ENCODE measurements at places on chromosomes 1 and 21.

- no peak for DNase-seq
Observed at GRCh38 chr1:59350521-59350920, 53.6 kb downstream of the FGGY start.

- DNase-seq, result no peak
Observed at GRCh38 chr1:236020359-236021219, 44.3 kb downstream of the NID1 start.

- DNase-seq, result no peak
Observed at GRCh38 chr1:26607186-26607585, 77.6 kb downstream of the RPS6KA1 start.

- DNase-seq, result no peak
Observed at GRCh38 chr1:246295340-246295739, 211.7 kb downstream of the SMYD3 start.

DNA sequence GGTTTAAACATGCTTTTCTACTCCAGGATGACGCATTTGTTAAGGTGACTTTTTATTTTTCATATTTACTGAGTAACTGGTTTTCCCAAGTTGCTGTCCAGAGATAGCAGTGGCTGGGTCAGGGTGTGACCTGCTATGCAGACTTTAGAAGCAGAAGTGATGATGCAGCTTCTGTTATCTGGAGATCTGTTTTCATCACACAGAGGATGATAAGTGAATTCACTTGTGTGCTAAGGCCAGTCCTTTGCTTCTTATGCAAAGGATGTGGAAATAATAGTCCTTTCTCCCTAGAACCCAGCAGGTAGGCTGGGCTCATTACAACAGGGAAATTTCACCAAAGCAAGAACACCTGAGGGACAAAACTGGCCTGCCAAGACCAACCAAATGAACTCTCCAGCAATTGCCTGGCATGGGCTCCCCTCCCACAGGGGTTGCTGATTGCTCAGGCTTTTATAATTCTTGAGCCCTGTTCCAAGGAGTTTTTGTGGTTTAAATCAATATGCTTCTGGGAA, 97.8 kb upstream of the LPGAT1 start:
- no peak for DNase-seq

GRCh38 chr21:42161956-42162681, 56.8 kb upstream of the ABCG1 start:
- DNase-seq, result no peak

DNA sequence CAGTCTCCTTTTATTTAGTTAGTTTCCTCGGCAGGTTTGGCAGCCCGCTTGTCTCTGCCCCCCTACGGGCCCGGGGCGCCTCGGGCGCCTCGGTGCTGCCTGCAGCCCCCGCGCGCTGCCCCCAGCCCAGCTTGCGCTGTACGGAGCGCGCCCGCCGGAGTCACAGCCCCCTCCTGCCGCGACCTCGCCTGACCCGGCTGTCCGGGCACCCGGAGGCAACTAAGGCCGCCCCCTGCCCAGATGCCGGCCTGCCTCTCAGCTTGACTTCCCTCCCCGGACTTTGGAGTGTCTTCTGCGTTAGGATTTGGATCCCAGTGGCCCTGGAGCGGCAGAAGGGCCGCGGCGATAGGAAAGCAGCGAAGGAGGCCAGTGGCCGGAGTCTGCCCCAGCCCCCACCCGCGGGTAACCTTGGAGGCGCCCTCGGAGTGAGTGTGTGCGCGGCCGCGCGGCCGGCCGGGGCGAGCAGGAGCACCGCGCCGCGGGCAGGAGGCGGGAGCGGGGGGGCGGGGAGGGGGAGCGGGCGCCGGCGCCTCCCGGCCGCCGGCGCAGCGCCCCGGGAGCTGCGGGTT, 7.6 kb downstream of the CDKN2C start:
- DNase-seq, result no peak

- no peak for DNase-seq
Observed at GRCh38 chr21:41943851-41944250, 10.0 kb downstream of the C2CD2 start.

GRCh38 chr1:6969106-6969505, 183.9 kb downstream of the CAMTA1 start:
- DNase-seq, result no peak

DNA sequence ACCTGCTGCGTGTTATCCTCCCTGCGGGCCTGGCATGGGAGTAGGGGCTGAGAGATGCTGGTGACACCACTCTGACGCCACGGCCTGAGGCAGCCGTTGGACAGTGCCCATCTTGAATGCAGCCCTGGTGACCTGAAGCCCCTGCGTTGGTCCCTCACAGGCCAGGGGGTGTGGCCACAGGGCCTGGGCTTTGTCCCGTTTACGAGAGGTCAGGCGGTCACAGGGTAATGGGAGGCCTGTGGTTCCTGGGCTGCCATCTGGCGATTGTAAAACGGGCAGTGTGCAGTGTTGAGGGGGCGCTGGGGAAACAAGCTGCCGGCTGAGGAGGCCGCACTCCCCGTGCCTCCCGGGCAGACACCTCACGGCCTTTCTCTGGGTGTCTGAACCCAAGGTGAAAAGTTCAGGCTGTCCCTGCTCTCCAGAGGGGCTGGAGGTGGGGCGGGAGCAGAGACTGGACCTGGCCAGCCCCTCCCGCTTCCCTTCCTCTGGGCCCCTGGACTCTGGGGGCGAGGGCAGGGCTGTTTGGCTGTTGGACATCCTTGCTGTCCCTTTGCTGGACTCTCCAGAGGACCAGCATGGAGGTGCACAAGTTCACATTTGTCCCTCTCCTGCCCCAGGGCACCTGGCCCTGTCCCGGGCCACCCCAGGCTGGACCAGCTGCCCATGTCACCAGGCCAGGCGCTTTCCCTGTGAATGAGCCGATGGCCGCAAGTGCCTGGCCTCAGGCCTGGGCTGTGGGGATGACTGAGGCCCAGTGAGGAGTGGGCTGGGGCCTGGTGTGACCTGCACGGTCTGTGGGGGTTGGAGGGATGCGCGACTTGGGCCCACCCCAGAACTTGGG, 42.4 kb downstream of the SKI start:
- no peak for DNase-seq

GRCh38 chr1:235971571-235972310, 93.1 kb downstream of the NID1 start:
- peak; percentile 78 for DNase-seq

GRCh38 chr1:223754681-223755431, 42.5 kb downstream of the CAPN2 start:
- DNase-seq, result no peak

- no peak for DNase-seq
Observed at GRCh38 chr1:94883691-94884090, 43.2 kb downstream of the CNN3 start.

GRCh38 chr21:42607102-42607501, 46.3 kb upstream of the PDE9A start:
- no peak for DNase-seq

DNA sequence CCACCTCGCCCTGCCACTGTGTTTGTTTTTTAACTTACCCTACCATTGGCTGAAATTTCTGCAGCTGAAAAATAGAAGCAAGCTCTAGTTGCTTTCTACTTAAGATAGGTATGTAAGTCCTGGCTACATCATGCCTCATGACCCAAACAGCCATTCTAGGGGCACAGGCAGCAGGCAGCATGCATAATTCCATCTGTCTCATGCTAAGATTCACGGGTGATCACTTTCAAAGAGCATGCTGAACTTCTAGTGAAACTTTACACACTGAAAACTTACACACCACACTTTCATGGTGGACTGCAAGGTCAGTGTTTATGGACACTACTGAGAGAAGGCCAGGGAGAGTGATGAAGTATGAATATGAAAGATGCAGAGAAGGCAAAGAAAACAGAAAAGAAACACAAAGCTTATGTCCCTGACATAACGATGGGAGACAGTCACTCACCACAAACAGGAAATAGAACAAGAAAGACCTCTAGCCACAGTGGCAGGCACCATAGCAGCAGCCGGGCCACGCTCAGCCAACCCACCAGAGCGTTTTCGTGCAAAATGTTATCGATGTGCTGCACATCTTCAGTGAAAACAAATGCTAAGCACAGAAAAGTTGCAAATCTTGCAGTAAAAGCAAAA, 102.3 kb upstream of the TIAM1 start:
- DNase-seq, result no peak

DNA sequence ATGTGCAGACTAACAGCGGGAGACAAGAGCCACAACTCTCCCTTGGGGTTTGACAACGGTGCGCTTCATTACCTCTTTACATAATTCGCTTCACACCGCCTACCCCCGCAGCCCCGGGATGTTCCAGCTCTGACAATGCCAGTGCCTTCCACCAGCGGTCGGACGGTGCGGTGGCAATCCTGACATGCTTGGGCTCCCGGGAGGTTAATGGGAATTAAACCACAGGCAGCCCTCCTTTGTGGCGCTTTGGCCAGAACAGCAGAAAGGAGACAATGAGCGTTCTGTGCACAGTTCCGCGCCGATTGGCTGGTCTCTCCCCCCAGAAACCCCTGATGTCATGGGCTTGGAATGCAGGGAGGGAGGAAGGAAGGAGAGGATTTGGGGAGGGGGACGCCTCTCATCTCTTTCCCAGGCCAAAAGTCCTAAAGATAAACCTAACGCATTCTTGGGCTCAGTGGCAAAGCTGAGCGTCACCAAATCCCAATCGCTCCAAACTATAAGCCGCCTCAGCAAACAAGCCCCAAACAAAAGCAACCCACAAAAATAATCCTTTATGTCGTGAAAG, 1.3 kb downstream of the CNN3 start:
- DNase-seq, result no peak

DNA sequence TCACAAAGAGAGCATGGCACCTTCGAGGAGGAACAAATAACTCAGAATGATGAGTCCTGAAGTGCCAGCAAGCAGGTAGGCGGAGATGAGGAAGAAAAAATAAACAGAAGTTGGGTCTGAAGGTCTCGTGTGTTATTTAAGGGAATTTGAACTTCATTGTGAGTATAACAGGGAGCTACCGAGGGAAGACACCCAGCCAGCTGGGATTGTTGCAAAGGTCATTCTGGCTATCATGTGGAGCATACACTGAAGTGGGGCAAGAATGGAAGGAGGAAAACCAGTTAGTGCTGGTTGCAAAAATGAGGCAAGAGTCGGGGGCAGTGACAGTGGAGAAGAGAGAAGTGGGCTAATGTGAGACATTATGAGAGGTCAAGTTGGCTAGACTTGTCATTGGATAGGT, 53.6 kb upstream of the RAP1A start:
- DNase-seq, result no peak

DNA sequence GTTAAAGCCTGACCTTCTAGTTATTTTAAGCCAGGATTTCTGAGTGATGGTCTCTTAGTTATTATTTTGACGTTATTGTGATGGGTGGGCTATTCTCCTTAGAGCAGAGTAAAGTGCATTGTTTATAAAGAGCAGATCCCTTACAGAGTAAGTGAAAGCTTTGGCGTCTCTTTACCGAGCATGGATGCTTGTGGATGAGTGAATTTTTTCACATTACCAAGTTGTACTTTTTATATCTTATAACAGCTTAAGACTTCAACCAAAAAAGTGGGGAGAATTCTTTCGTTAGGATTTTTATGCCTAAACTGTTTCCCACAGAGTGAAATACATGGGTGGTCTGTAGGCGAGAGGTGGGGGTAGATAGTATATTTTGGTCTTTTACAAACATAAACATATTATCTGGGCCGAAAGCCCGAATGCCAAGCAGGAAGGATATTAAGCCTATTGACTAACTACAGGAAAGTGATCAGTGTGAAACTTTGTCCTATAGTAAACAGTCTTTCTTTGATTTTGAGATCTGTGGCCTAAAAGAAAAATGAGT, 279.1 kb upstream of the C1orf105 start:
- no peak for DNase-seq

GRCh38 chr1:10679496-10680220, 116.8 kb downstream of the CASZ1 start:
- DNase-seq, result no peak

GRCh38 chr1:211469938-211470529, 21.9 kb downstream of the RD3 start:
- peak; percentile 24 for DNase-seq

DNA sequence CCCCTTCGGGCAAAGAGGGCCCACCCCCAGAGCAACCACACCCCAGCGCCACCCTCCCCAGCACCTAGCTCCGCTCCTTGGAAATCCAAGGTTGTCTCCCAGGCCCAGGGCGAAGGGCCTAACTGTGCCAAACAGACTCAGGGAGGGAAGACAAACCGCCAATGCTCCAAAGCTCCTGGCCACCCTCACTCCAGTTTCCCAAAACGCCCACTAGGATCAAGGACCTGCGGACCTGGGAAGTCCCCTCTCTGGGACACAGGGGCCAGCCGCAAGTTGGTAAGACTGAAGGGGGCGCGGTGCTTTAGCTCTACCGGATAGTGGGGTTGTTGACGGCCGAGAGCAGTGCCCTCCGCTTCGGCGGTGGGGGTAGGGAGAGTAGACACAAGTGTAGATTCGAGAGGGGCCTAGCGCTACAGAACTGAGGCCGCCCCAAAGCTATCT, 581 bp downstream of the IRF6 start:
- DNase-seq, result no peak

DNA sequence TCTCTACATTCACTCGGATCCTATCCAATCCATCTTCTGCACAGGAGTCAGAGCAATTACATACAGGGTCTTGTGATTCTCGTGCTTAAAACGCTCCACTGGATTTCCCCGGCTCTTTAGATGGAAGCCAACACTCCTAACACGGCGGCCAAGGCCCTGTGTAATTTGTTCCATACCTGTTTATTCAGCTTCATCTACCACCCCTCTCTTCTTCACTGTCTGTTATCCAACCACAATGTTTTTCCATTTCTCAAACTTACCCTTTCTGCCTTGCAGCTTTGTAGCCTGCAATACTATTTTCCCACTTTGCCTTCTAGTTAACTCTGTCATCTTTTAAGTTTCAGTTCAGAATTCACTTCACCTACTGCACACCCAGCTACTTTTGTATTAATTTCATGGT, 249.6 kb upstream of the USP25 start:
- no peak for DNase-seq
